ENCODE measurements at places on chromosomes 6 and 20. TPM values are rescaled to one million over a fixed set of nuclear protein-coding genes. Genes with fewer than 3 reads are reported as not detected.

- no peak for DNase-seq
These were observed 9.9 kb downstream of the SGK2 start for GRCh38 chr20:43568706-43569105.

The SPINT4 gene
- not detected for total RNA-seq

GRCh38 chr6:156585859-156586258, 191.3 kb upstream of the ARID1B start:
- no peak for DNase-seq

DNA sequence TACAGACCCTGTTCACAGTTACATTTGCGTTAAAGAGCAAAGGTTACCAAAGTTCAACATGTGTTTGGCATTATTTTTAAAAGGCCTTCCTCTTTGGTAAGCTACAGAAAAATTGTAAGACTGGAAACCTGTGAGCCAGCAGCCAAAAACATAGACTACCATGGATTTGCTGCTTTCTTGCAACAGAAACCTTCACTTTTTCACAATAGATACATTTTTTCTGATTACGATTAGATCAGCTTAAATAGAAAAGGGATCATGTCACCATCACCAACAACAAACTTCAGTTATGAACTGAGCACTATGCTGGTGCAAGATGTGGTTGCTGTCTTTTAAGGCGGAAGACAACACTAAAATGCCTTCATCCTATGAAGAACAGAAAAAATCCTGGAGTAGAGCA, 112.3 kb upstream of the MARCKS start:
- no peak for DNase-seq

- no peak for DNase-seq
These were observed 274.3 kb upstream of the FERMT1 start for GRCh38 chr20:6397115-6397514.

The FKBP1C gene
- 2.1 TPM for total RNA-seq

GRCh38 chr6:130000526-130001421, 17.6 kb upstream of the L3MBTL3 start:
- DNase-seq, result no peak
